Right renal cortex interstitium (tissue), 3 donors: ENCODE measurements at places on chromosomes 6 and 20.

GRCh38 chr6:169857343-169858292 lies 106.2 kb downstream of the ERMARD start:
- DNase-seq, result no peak

GRCh38 chr20:36487069-36487468 lies 54.2 kb upstream of the MYL9 start:
- no peak for DNase-seq

GRCh38 chr20:6956056-6956455 lies 188.6 kb downstream of the BMP2 start:
- no peak for DNase-seq

DNA sequence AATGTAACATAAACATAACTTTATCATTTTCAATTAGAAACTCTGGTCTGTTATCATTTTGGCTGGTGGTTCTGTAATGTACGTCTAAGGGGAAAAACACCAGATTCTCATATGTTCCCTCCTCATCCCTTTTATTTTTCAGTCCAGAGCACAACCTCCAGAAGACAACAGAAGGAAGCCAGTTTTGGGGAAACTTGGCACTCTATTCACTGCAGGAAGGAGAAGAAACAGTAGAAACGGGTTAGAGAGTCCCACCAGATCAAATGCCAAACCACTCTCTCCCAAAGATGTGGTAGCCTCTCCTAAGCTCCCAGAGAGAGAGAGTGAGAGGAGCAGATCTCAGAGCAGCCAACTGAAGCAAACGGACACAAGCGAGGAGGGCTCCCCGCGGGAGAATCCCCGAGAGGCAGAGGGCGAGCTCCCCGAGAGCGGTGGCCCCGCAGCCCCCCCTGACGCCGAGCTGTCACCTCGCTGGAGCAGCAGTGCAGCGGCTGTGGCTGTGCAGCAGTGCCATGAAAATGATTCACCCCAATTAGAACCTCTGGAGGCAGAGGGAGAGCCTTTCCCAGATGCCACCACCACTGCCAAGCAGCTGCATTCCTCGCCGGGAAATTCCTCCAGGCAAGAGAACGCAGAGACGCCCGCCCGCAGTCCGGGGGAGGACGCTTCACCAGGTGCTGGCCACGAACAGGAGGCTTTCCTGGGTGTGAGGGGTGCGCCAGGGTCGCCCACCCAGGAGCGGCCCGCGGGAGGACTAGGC lies 117.8 kb downstream of the RTN4IP1 start:
- DNase-seq, result no peak

DNA sequence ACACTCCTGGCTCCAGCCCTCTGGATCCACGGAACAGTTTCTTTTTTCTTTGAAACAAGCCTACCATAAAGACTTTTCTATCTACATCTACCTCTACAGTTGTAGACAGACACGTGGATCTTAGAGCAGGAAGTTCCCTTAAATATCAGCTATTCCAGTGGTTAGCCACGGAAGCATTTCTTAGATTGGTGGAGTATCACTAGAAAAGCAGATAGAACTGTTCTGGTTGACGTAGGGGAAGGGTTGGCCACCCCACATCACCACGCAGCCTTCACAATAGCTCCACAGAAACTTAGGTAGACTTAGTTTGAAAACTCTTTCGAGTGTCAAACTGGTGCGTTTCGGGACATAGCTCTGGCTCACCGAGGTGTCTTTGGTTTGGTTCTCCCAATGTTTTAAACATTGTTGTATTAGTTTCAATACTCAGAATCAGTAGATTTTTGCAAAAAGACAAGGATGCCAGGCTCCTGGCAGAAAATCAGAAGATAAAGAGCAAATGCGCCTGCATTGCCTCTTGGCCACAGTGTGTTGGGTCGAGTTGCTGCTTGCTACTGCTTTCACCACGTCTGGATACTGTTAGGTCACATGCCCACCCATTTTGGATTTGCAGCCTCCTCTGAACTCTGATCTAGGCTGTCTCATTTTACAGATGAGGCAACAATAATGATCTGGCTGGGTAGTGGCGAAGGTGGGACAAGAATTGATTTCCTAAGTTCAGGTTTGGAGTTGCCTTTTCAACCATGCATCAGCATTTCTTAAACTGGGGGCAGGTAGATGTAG lies 71.5 kb upstream of the DTNBP1 start:
- DNase-seq, result no peak

DNA sequence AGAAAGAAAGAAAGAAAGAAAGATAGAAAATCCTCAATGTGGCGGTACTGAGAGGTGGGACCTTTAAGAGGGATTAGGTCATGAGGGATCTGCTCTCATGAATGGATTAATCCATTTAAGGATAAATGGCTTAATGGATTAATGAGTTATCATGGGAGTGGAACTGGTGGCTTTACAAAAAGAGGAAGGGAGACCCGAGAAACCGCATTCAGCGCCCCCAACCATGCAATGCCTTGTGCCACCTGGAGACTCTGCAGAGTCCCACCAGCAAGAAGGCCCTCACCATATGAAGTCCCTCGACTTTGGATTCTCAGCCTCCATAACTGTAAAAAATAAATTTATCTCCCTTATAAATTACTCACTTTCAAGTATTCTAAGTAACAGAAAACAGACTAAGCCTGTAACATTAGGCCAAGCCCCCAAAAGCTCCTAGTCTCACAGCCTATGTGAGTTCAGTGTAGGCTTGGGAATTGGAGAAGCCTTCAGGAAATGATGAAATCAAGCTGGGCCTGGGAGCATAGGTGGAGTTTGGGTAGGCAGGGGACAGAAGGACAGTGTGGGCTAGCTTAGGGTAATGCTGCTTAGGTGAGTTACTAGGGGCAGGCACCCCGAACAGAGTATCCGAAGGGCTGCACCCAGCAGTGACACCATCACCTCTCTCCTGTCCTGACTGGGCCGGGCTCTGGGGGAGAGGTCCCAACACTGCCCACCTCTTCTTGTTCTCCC lies 36.2 kb upstream of the RNF24 start:
- no peak for DNase-seq

DNA sequence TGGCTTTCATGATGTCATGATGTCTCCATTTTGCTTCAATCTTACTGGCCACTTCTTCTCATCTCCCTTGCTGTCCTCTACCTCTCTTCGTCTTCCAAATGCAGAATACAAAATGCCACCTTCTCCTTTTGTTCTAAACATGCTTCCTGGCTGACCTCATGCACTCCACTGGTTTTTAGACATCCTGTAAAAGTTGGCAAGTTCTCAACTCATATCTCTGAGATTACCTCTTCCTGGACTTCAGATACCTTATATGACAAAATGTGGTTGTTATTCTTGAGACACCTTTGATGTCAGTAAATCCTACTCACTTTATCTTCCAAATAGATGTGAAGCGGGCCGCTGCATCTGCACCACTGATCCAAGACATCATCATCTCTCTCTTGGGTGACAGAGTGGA lies 212.7 kb upstream of the FOXA2 start:
- no peak for DNase-seq

GRCh38 chr6:8556370-8557013 lies 121.1 kb upstream of the SLC35B3 start:
- no peak for DNase-seq

DNA sequence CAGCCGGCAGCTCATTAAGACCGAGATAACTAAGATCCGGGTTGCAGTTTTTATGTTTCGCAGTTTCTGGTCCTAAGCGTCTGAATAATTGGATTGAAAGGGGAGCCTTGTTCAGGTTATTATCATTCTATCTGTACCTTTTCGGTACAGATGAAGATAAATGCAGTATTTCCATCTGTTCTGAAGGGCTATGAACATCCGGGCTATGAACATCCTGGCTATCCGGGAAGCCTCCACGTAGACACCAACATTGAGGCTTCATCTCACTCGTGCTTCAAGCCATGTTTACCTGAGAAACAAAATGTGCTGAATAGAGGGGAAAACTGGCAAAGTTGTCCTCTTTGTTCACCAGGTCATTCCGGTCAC lies 399 bp upstream of the REPS1 start:
- peak; percentile 61 for DNase-seq

GRCh38 chr6:112331306-112331705 lies 15.8 kb upstream of the RFPL4B start:
- no peak for DNase-seq

DNA sequence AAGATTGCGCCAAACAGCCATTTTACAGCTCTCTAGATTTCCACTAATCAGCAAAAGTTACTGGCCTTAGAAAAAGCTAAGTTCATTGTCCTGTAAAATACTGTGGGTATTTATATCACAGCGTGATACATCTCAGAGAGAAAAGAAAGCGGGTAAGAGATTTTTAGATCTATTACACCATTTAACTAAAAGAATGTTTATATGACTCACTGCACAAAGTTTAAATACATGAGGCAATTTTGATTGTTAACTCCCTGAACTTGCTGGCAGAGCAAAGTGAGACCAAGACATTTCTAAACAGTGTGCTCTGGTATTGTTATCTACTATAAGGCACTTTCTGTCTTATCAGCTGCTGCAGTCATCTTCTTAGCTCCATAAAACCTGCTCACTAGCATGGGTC lies 314.3 kb downstream of the EPHA7 start:
- DNase-seq, result no peak

DNA sequence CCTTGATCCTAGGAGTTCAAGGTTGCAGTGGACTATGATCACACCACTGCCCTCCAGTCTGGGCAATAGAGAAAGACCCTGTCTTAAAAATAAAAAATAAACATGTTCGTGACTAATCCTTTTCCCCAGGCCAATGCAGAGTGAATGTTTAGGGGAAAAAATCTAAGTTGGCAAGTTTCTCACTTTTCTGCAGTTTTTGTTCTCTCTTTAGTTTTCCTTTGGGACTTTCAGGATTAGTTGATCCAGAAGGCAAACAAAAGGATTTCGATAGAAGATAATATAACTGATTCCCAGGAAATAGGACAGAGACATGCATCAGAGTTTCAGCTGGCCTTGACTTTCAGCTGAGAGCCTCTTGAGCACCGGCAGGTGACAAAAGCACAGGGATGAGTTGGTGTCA lies 53.3 kb downstream of the SOD2 start:
- no peak for DNase-seq

GRCh38 chr20:50569864-50570836 lies 60.0 kb downstream of the PTPN1 start:
- DNase-seq, result no peak

DNA sequence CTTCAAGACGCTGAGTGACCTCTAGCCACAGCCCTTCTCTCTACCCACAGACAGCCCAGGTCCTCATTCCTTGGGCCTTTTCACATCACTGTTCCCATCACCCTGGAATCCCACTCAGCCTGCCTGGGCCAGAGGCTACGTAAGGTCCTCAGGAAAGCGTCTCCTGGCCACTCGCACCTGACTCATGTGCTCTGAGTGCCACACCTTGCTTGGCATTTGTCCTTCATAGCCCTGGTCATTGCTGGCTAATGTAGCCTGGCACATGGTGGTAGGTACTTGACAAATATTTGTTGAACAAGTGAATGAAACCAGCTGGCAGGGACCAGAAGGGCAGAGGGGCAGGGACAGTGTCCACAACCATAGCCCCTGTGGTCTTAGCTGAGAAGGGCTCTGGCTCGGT lies 50.6 kb upstream of the FANCE start:
- DNase-seq, result no peak

DNA sequence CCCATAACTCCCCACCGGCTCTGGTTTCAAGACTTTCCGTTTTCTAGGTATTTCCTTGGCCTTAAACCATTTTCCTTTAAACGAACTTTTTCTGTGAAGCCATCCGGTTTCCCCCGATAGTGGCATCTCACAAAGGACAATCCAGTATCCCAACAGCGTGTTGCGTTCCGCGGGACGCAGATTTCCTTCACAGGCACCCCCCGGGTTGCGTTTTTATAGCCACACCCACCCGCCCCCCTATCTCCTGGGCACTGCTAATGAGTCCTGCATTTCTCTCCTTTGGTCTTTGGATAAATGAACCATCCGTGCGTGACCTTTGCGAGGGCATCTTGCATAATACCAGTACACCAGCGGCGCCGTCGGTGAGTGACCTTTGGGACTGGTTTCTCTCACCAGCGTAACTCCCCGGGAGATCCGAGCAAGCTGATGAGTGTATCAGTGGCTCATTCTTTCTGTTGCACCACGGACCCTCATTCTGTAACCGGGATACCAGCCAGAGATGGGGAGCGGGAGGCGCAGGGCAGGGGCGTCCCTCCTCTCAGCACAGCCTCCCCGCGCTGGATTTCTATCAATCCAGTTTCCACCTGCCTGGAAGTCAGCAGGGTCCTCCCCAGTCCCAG lies 586 bp upstream of the NQO2 start:
- DNase-seq, result no peak

DNA sequence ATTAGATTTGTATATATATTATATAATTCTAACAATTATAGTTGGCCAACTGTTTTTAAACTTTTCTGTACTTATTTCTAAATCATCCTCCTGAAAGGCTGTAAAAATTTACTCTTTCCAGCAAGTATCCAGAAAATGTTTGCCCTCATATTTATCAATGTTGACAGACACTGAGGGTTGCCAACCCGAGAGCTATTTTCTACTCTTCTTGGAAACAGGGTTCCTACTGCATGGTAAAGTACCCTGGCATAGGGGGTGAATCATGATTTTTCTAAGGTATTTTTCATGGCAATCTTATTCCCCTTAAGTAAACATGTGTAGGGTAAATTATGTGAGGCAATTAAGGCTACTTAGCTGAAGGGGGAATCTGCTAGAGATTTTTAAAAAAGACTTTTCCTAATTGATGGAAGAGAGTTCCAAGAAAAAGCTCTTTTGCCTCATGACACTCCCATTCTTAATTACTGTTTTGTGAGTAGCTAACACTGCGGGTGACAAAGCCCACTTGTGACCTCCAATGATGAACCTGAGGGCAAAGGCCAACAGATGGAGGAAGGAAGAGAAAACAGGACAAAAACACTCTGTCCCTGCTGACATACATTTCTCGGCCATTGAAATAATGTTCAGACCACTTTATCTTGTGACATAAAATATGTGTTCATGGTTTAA lies 37.9 kb downstream of the GPX5 start:
- no peak for DNase-seq

- no peak for DNase-seq
These were observed 76.6 kb upstream of the STXBP5 start for GRCh38 chr6:147127587-147127986.

- no peak for DNase-seq
These were observed 174.6 kb downstream of the ZDHHC14 start for GRCh38 chr6:157555455-157556143.

DNA sequence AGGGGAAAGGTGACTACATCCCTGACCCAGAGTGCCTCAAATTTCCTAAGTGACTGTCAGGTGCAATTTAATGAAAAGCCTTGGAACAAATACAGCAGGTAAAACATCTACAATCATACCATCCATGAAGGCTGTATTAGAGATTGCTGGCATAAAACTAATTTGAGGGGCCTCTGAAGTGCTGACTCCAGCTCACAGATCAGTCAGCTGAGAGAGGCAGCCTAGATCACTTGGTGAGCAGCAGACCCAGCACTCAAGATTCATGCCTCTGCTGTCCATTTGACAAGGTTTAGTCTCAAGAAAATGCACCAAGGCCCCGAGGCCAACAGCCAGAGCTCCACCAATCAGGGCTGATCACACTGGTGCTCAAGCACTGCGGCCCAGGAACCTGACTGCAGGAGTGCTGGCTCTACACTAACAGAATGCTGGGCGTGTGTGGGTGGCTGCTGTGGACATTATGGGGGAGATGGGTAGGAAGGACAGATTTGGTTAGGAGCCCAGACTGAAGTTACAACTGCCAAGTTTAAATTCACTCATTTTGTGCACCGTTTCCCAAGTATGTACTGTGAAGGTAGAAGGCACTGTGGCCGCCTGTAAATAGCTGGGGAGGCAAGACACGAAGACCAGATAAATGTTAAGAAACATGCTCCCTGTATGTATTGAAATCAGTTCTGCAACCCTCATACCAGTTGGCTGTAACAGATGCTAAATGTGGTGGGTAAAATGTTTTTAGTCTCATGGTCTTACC lies 28.2 kb downstream of the SNX5 start:
- DNase-seq, result no peak
